ENCODE measurements at places on chromosomes 6 and 20.

GRCh38 chr6:2940010-2940850 lies 31.1 kb downstream of the SERPINB6 start:
- DNase-seq = peak; percentile 43

DNA sequence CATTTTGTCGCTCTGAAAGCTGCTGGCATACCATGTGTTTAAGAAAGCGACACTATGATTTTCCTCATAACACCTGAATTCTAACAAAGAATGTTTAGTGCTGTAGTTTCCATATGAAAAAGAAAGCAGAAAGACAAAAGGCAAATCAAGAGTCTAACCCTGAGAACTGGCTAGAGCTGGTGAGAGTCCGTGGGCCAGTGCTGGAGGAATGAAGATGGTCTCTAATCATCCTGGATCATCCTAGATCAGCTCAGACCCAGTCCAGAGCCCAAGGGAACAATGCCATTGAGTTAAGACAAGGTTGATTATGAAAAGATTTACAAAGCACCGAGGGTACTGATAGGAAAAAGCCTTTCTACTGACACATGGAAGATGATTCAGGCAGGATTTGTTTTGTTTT lies 73.0 kb upstream of the MYLIP start:
- no peak for DNase-seq

- DNase-seq = no peak
Observed at GRCh38 chr6:110653381-110653780, 161.9 kb downstream of the CDK19 start.

- no peak for DNase-seq
Observed at GRCh38 chr6:52253494-52253893, 9.2 kb upstream of the IL17F start.

DNA sequence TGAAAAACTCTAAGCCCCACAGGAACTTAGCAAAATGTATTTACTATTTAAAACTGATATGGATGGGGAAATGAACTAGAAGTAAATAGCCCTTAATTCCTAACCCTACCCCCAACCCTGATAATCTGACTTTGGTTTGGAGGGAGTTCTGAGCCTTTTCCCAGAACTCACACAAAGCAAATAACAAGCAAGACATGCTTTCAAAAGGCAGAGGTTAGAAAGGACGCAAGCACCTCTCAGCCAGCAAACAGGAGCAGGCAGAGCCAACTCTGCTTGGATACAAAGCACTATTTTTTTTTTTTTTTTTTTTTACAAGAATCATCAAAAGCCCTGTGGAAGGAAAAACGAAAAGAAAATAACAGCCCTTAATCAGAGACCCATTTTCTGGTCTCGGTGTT lies 58.7 kb downstream of the SLC22A23 start:
- DNase-seq = no peak

GRCh38 chr20:17556837-17557674 lies 12.8 kb upstream of the DSTN start:
- DNase-seq = no peak

- DNase-seq = no peak
Observed at GRCh38 chr6:87808005-87808757, 106.1 kb upstream of the AKIRIN2 start.

GRCh38 chr6:77264970-77265369 lies 198.3 kb downstream of the HTR1B start:
- DNase-seq = no peak

GRCh38 chr20:10134176-10134575 lies 84.5 kb upstream of the SNAP25 start:
- DNase-seq = no peak

- no peak for DNase-seq
Observed at GRCh38 chr6:101545191-101545590, 151.7 kb downstream of the GRIK2 start.

DNA sequence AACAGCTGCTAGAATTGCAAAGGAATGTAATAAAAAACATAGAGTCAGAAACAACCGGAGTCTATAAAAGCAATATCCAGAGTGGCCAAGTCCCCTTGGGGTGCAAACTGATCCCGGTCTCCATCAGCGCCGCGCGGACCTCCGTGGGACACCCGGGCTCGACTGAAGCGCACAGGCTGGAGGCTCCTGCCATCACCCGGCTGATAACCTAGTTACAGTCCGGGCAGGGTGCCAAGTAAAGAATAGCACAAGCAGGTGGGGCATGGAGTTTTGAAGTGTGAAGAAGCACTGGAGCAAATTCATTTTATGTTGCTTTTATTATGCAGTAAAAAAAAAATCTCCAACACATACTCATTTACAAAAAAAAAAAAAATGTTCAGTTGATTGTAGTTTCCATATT lies 205.1 kb upstream of the GMDS start:
- no peak for DNase-seq

GRCh38 chr6:125123468-125124048 lies 30.0 kb upstream of the TPD52L1 start:
- DNase-seq = no peak

GRCh38 chr6:15511248-15512125 lies 151.3 kb downstream of the DTNBP1 start:
- DNase-seq = no peak

DNA sequence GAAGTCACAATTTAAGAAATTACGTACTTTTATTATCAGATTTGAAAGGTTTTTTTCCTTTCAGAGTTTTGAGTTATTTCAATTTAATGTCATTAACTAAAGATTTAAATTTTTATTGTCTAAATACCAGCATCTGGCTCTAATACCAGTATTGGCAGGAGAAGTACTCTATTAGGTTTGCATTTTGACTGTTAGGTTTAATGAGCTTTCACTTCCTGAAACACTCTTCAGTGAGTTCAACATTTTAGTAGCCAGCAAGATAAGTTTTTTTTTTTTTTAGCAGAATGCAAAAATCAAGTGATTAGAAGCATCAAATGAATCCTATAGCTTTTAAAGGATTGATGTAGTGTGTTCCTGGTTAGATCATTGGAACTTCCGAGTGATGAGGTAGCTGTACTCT lies 34.0 kb upstream of the SCGN start:
- no peak for DNase-seq

DNA sequence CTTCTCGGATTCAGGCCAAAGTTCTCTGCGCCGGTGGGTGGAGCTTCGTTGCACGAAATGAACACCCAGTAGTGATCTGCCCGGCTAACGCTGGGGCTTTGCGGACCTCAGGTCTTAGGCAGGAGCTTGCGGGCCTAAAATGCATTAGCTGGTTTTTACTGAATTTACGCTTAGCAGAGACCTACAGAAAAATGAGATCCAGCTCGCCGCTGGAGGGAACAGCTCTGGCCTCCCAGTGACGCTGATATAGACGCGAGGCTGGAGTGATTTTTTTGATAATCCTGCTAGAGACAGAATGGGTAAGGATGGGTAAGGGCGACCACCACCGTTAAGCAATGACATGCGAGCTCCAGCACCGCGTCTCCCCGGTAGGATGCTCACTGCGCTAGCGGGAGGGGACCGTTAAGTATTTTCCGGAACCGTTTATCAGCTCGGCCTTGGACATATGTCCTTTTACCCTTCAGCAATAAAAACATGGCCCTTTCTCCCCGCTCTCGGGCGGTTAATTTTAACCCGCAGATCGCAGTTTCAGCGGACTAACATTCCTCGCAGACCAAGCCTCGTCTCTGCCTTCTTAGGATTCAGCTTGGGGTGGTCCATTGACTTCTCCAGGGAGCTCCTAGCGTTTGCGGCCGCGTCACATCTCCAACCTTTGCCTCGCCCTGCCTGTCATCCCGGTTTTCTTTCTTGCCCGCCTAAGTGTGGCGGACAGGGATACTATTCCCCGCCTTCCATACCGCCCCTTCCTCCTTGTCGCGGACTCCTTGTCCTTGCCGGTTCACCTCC lies 109.3 kb downstream of the GPX5 start:
- DNase-seq = no peak

- no peak for DNase-seq
Observed at GRCh38 chr20:13447385-13448180, 191.1 kb downstream of the TASP1 start.

- no peak for DNase-seq
Observed at GRCh38 chr20:40984496-40984895, 44.1 kb upstream of the TOP1 start.

- no peak for DNase-seq
Observed at GRCh38 chr6:155078331-155078745, 83.2 kb downstream of the TIAM2 start.

- DNase-seq = no peak
Observed at GRCh38 chr6:131900231-131900630, 50.9 kb downstream of the CCN2 start.
